Mucosa of gallbladder (tissue), 1 donor: ENCODE measurements at places on chromosomes 5 and 9. TPM values are rescaled to one million over a fixed set of nuclear protein-coding genes. Genes with fewer than 3 reads are reported as not detected.

The SV2C gene
- total RNA-seq: 0.20 TPM

DNA sequence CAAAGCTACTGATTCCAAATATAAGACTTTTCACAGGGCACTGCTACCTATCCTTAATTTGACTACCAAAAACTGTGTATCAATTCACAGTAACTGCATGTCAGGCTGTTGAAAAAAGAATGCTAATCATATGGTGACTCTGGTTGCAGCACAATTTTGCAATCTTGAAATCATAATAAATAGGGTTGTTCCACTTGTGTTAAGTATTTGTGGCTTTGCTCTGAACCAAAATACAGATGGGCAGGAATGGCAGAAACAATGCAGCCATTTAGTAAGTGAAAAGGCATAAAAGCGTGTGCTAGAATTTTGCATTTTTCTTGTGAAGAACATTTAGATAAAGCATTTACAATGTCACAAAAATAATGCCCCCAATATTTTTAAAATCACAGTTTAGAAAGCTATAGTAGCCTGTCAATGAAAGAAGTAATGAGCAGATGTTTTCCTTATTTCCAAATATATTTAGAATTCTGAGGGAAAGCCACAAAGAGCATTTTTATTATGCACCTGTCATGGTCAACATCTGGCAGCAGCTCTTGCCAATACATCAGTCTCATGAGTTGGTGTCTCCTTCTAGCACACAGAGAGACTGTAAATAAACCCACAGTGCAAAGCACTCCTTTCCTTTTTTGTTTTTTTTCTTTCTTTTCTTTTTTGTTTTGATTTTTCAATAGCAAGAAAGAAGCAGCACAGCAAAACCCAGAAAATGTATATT lies 54.8 kb upstream of the PAM start:
- no peak for DNase-seq

The TMEM174 gene
- total RNA-seq: not detected

GRCh38 chr5:159362220-159362619 lies 31.9 kb upstream of the IL12B start:
- DNase-seq: no peak

GRCh38 chr5:72841756-72842535 lies 25.5 kb downstream of the TNPO1 start:
- no peak for DNase-seq

DNA sequence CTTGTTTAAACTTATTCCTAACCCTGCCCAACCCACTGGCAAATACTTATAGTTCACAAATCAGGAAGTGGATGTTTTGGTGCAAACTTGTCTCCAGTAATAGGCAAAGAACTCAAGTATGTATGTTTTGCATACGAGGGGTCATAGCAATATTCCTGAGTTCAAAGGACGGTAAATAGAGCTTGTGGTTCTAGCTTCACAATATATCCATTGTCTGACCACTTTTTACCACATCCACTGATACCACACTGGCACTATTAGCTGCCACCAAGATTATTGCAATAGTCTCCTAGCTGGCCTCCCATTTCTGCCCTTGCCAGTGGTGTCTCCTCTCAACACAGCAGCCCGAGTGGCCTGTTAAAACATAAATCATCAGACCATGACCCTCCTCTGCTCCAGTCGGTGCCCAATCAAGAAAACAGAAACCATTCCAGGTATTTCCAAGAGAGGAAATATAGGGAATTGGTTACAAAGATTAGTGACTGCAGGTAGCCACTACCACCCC lies 17.0 kb downstream of the GRXCR2 start:
- DNase-seq: no peak

GRCh38 chr9:134628354-134628736 lies 13.3 kb upstream of the COL5A1 start:
- DNase-seq: no peak

DNA sequence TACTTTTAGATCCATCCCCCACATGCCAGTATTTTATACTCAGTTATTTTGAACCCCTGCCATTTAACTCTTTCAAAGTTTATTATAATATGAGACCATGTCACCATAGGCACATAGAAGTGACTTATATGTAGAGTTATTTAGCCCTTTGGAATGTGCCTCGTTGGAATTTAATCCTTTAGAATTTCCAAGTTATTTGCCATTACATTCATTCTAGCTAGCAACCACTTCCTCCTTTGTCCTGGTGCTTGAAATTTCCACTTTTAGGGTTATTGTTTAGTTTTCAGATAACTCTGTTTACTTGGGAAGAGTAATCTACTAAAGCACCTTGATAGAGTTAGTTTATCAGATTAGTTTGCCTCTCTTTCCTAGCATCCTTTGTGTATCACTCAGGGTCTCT lies 82.8 kb upstream of the TLE1 start:
- no peak for DNase-seq

GRCh38 chr9:99416007-99416406 lies 193.9 kb downstream of the SEC61B start:
- DNase-seq: no peak

The CAMK2A gene
- total RNA-seq: 5.0 TPM

- no peak for DNase-seq
Observed at GRCh38 chr5:45692481-45692880, 3.7 kb downstream of the HCN1 start.

GRCh38 chr9:96425500-96426169 lies 7.5 kb upstream of the ZNF367 start:
- DNase-seq: no peak

DNA sequence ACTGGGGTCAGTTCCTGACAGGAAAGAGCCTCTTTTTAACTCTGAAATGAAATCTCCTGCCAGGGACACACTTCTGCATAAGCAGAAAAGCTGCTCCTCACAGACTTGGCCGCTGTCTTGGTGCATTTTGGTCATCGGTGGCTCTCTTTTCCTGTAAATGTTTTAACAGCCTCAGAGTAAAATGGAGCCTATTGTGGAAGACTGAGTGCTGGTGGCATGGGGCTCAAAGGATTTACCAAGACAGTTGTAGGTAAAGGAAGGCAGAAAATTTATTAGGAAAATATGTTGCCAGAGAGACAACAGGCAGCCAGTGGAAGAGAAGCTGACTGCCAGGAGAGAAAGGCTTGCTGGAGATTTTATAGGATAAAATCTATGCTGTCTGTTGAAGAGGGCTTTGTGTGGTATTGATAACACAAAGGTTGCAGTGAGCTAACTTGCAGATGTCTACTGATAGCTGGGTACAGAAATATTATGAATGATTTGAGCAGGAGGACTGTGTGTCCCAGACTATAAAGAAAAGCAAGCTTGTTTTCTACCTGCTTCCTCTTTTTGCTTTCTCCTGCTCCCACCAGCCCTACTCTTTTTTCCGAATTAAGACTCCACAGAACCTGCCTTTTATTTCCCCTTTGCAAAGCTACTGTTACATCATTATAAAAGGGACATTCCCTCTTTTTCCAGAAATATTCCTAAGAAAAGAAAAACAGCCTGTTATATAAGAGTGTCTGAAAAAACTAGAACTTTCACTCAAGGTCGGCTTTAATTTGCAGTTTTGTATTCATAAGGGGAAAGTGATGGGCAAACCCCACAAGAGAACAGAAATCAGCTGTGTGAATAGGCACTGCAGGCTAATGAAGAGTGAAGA lies 27.9 kb upstream of the IFNA14 start:
- DNase-seq: no peak

GRCh38 chr9:132749306-132749705 lies 79.0 kb downstream of the GTF3C4 start:
- no peak for DNase-seq

The GABRB2 gene
- 0.72 TPM for total RNA-seq

GRCh38 chr5:102957141-102957540 lies 162.8 kb downstream of the GIN1 start:
- DNase-seq: no peak

- no peak for DNase-seq
Observed at GRCh38 chr5:163506095-163506457, 657 bp downstream of the MAT2B start.

DNA sequence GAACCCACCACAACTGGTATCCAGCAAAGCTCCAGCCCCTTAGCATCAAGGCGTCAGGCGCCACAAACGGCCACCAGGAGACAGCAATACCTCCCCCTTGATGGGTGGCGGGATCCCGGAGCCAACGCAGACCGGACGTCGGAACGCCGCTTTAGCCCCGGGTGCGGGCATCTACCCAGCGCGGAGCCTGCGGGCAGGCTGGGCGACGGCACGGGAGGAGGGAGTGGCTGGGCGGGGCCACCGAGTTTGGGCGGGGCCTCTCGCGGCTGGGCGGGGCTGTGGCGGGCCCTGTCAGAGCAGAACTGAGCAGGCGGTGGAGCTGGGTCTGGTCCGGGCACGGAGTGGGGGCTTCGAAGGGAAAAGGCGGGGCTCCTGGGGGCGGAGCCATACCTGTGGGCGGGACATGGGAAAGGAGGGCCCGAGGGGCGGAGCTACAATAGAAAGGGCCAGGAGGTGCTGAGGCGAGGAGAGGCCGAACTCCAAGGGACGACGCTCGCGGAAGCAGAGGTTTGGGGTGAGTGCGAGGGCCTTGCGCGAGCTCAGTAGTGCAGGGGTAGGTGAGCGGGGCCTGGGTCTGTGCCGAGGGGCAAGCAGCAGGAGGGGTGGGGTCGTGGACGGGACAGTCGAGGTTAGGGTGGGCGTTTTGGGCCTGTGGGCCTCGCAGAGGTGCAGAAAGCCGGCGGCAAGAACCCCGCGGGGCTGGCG lies 40.2 kb upstream of the GARNL3 start:
- DNase-seq: peak; percentile 94

GRCh38 chr5:36876965-36877666 lies 547 bp downstream of the NIPBL start:
- DNase-seq: peak; percentile 62

GRCh38 chr9:25724424-25724823 lies 46.2 kb upstream of the TUSC1 start:
- DNase-seq: no peak

DNA sequence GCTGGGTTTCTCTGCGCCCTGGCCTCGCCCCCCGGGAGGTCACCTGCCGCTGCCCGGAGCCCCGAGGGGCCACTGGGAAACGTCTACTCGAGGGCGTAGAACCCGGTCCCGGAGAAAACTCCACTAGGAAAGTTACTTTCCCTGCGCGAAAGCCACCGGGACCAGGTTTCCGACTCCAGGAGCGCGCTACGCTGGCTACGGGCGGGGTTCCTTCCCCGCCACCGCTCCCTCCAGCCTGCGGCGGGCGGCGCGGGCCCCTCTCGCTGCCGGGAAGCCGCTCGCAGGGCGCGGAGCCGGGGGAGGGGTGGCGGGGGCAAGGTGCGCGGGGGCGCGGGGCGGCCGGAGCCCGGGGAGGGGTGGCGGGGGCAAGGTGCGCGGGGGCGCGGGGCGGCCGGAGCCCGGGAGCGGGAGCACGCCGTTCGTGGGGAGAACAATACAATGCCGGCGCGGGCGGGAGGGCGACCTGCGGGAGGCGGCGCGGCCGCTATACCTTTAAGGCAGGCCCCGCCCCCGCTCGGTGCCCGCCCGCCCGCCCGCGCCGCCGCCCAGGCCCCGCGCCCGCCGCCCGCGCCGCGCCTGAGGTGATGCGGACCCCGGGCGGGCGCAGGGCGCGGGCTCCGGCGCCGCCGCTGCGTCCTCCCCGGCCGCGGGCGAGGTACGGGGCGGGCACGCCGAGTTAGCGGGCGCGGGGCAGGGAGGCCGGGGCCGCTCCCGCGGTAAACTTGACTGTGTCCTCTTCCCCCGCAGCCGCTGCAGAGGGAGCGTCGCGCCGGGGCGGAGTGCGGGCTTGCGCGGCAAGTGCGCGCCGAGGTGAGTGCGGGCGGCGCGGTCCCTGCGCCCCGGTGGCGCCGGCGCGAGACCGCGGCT lies 278.1 kb downstream of the AOPEP start:
- no peak for DNase-seq

DNA sequence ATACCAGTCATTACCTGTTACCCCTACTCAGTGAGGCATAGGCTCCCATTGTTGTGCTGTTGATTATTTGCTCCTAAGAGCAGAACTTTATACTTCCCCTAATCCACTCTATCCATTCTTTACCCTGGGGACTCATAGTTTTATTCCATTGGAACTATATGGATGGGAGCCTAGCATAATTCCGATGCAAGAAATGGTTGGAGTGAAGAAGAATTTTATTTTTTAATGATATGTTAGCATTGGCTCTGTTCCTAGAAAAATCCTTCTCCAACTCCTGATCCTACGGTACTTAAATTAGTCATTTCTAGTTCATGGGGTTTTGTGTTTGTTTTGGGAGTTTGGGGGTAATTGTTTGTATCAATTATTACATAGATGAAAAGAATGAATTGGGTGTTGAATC lies 191.5 kb downstream of the GOLPH3 start:
- DNase-seq: no peak

GRCh38 chr9:126165755-126166154 lies 160.9 kb upstream of the MVB12B start:
- no peak for DNase-seq

- DNase-seq: no peak
Observed at GRCh38 chr9:123678038-123678877, 251.7 kb downstream of the DENND1A start.

The IQGAP2 gene
- 119 TPM for total RNA-seq

- no peak for DNase-seq
Observed at GRCh38 chr9:6355728-6356127, 27.6 kb downstream of the TPD52L3 start.

- no peak for DNase-seq
Observed at GRCh38 chr9:13459071-13459470, 179.6 kb upstream of the MPDZ start.

GRCh38 chr9:99531313-99531712 lies 290.4 kb upstream of the NR4A3 start:
- no peak for DNase-seq

The BTNL3 gene
- total RNA-seq: 0.09 TPM

The PRSS3 gene
- total RNA-seq: 61.2 TPM

The VCAN gene
- 43.5 TPM for total RNA-seq

GRCh38 chr9:95407524-95407923 lies 90.0 kb upstream of the FANCC start:
- no peak for DNase-seq

- no peak for DNase-seq
Observed at GRCh38 chr5:108167174-108167573, 214.7 kb downstream of the FBXL17 start.
